ENCODE measurements at places on chromosomes 5 and 9.

DNA sequence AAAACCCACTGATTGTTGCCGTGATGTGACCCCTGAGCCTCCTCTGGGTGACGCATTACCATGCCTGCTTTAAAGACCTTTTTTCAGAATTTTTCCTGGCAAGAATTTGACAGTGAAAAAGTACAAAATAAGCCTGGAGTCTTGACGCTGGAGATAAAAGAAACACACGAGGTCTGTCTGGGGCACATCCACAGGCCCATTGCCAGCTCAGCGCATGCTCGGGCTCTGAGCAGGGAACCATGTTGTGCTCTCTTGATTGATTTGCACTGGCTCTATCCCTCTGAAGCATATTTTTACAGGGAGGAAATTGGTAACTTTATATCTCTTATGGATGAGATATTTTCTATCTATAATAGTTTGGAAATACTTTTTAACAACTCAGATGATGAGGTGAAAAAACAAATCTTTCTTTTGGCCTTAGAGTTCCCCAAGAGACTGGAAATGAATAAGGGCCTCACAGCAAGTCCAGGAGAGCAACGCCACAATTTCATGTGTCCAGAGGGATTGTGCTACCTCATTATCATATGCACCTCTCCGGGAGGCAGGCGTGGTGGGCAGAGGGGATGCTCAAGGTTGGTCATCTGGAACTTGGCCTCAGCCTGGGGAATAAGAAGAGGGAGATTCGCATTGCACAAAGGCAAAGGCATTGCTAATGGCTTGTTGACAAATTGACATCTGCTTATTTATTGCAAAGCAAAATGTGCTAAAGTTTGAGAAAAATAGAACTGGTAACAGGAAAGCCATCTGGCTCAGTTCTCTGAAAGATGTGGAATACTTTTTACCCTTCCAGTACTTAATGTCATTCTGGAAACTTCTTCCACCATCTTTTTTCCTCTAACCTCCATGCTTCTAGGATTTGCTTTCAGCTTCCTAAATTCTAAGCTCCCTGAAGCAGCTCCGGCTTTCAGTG lies 183.8 kb downstream of the PJA2 start:
- no peak for DNase-seq

GRCh38 chr9:111483439-111483857 lies 735 bp downstream of the ECPAS start:
- peak; percentile 31 for DNase-seq

DNA sequence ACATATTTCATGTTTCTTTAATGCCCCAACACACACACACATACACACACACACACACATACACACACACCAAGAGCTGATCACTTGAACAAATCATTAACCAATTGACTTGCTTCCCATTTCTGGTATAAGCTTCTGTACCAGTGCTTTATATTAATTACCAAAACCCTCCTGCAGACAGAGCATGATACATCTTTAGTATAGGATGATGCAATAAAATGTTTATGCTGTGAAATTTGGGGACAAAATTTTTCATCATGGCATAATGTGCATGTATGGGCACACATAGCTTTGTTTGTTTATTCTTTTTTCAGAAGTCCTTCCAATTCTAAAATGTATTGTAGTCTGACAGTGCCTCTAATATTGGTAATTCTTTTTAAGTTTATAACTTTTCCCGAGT lies 34.5 kb downstream of the SLC1A3 start:
- no peak for DNase-seq

- no peak for DNase-seq
Observed at GRCh38 chr9:129139233-129139992, 28.2 kb downstream of the PTPA start.

GRCh38 chr5:108168915-108169314 lies 213.0 kb downstream of the FBXL17 start:
- no peak for DNase-seq

- DNase-seq = no peak
Observed at GRCh38 chr5:1874771-1875220, 7.9 kb downstream of the IRX4 start.

- DNase-seq = no peak
Observed at GRCh38 chr9:7320139-7320538, 479.4 kb downstream of the DMAC1 start.

- no peak for DNase-seq
Observed at GRCh38 chr5:76710991-76711390, 4.9 kb upstream of the F2R start.

DNA sequence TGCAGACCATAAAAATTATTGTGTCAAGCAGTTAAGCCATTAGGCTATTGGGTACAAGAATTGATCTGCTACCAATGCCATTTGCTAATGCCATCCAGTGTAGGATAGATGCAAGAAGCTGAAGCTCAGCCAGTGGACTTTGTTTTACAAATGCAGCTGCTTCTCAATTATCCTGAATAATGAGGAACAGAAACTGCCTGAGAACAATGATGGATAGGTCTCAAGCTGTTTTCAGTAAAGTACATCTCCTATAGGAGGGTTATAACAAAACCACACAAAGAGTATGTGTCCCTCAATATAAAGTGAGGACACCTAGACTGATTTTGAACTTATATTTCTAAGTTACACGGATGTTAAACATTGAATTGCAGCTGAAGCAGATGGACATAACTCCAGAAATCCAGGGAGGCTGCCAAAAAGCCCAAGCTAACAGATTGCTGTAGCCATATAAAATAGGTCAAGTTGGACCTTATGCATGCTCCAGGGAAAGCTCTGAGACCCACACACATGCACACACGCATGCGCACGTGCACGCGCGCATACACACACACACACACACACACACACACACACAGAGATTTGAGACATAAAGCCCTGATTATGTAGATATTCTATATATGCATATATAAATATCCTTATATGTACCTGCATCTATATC lies 482.7 kb upstream of the CD180 start:
- DNase-seq = no peak

DNA sequence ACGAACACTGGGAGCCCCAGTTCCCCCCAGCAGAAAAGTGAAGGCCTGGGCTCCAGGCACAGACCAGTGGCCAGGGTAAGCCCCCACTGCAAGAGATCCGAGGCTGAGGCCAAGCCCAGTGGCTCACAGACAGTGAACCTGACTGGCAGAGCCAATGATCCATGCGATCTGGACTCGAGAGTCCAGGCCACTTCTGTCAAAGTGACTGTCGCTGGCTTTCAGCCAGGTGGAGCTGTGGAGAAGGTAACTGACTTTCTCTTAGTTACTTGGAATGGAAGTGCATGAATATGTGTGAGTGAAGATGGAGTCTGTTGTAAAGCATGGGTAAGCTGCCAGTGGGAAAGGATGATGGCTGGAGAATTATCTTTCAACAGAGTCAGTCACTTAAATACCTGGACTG lies 99.7 kb downstream of the GOLPH3 start:
- no peak for DNase-seq

DNA sequence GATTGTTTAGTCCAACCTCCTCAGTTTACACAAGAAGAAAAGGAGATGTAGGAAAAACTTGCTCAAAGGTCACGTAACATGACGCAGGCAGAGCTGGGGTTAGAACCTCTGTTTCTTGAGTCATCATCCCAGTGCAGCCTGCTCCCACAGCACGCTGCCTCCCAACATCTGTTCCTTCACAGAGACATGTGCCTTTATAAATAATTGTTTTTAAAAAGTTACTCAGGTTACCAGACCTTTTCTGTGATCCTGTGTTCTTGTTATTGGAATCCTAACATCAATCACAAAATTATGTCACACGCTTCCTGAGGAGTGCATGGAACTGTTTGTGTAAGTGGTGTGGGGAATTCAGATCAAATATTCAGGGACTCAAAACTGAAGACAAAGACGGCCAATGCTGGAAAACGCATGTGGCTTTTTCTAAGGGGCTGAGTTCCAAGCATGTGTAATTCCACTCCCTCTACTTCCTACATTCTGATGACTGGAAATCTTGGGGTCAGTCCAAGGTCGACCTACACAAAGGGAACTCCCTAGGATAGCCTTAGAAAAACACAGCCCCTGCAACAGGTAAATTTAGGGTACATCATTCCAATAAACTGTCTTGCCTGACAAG lies 184.3 kb downstream of the TSSK1B start:
- no peak for DNase-seq

DNA sequence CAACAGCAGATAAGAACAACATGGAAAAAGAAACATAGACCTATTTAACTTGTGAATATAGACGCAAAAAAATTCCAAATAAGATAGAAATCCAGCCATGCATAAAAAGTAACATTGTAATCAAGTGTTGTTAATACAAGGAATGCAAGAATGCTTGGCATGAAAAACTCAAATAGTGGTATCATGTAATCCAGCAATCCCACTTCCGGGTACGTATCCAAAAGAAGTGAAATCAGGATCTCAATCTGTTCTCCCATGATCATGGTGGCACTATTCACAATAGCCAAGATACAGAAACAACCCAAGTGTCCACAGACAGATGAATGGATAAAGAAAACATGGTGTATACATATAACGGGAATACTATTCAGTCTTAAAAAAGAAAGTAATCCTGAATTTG lies 437.4 kb downstream of the ARHGEF28 start:
- DNase-seq = no peak

DNA sequence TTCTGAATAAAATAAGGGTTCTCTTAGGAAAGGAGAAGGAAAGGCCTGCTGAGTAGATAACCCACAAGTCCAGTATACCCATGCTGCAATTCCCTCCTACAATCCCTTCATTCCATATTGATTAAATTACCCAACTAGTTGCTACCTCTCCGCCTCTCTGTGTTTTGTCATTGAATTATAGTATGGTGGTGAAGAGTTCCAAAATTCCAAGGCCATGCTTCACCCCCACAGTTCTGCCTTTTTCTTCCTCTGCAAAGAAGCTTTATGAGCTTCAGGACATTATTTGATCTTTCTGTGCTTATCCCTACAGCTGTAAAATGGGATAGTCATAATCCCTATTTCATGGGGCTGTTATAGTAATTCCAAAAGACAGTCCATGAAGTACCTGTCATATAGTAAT lies 215.6 kb downstream of the ACTL7B start:
- DNase-seq = no peak

- no peak for DNase-seq
Observed at GRCh38 chr5:35454011-35454525, 163.6 kb upstream of the SPEF2 start.

DNA sequence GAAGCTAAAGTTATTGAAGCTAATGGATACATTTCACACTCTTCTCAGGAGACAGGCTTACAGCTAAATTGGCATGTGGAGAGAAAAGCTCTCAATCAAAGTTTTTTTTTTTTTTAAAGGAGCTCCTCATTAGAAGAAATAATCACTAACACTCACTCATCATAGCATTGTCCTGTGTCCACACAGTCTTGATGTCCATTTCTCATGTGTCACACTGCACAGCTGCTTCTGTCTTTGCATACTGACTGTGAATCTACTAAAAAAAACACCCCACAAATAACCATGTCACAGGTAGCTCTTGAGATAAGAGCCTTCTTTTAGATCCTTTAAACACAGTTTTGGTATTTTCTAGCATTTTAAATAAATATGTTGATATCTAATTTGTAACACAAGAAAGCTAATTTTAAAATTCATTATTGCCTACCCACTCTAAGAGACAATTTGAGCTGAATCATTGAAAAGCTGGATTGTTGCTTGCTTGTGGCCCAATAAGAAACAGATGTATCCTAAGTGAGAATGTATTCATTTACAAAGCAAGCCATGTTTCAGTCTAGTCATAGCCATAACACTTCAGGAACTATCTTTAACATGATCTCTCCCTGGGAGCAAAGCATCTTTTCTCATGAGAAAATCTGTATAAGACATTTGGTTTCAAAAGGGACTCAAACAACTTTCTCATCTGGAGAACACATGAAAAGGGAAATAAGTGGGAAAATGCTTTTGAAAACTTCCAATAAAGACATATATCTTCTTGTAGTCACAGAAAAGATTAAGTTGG lies 48.1 kb upstream of the PCSK1 start:
- DNase-seq = no peak

GRCh38 chr5:52564587-52564986 lies 223.1 kb upstream of the ITGA1 start:
- no peak for DNase-seq

DNA sequence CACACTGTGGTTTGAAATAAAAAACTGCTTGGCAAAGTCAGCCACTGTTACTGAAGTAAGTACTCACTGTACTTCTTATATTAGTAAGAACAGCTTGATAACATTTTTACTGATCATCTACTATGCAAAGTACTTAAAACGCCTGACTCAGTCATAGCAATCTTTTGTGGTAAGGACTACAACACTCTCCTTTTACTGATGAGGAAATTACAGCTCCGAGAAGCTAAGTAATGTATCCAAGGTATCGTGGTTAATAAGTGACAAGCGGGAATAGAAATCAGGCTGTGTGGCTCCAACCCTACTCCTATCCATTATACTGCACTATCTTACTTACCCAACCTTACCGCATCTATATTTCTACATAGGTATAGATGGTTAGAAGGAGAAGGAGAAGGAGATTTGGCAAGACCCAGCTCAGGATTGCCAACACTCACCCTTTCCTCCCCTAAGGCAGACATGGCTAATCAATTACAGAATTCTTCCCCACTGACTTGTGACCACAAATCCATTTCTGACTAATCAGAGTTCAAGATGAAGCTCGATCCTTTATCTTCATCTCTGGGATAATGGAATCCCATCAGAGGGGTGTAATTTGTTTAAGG lies 281.4 kb downstream of the SPOCK1 start:
- no peak for DNase-seq

GRCh38 chr9:71514344-71514975 lies 253.9 kb downstream of the CEMIP2 start:
- no peak for DNase-seq

GRCh38 chr5:130601-131131 lies 38.7 kb downstream of the PLEKHG4B start:
- DNase-seq = no peak

GRCh38 chr5:8961219-8961618 lies 584.7 kb downstream of the SEMA5A start:
- no peak for DNase-seq

- no peak for DNase-seq
Observed at GRCh38 chr9:19160085-19160484, 32.8 kb upstream of the PLIN2 start.

DNA sequence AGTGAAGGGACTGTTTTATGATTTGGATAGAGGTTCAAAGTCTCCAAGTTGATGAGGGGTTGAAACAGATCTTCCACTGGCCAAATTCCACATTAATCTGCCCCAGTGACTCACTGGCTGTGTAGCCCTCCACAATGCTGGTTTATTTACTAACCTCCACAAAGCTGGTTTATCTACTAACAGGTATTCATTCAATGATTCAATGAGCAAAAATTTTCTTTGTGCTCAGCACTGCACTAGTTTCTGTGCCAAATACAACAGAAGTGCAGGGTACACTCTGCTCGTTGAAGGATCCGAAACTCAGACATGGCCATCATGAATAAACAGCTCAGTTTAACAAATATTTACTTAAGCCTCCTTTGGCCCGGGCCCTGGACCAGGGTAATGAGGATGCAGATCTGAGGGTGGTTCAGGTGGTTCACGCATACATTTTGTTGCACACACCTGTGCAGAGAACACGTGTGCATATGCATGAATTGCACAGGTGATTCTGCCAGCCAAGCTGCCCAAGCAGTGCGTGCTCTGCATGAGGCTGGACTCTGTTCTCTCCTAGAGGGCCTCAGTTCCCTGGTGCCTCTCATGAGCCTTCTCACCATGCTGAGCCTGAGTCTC lies 71.0 kb downstream of the SH3PXD2B start:
- no peak for DNase-seq
